ENCODE measurements at places on chromosomes 16 and 17.
A peak's percentile ranks its signal among the peaks of the same experiment; 100 is the strongest.

DNA sequence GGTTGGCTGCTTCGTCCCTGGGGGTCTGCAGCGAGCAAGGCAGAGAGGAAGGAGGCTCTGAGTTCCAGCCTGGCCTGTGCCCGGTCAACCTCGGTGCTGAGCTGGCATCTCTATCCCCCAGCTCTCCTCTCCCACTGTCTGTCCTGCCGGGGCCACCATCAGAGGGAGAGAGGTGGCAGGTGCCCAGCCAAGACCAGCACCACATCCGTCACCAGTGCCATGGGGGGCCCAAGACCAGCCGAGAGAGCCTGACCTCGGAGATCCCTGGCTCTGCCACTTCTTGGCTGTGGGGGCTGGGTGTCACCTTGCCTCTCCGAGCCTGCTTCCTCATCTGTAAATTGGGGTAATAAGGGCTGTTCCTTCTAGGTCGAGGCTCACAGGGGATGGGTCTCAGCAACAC lies 560 bp upstream of the P2RX1 start:
- DNase-seq = no peak

DNA sequence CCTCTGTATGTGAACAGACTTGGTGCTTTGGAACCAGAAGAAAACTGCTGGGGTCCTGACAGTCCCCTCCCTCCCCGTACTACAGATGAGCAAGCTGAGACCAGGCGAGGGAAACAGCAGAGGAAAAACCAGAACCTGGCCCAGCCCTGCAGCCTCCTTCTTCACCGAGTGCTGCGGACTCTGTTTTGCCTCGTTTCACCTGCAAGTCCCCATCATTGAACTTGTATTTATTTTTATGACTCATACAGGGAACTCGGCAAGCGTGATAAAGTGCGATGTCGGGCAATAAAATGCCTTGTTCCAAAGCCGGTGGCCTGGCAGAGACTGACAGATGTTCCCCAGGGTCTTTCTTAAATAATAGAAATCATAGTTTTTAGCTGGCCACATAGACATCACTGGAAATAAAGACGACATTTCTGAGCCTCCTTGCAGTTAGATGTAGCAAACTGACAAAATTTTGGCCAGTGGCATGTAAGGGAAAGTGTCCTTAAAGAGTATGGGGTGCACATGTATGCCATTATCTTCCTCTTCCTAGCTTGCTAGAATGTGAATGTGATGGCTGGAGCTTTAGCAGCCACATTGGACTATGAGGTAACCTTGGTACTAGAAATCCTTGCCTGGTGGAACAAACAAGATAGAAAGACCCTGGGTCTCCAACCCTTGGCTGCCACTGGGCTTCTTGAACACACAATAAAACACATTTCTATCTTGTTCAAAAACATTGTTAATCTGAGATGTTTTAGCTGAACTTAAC lies 128.6 kb downstream of the IRF8 start:
- no peak for DNase-seq

DNA sequence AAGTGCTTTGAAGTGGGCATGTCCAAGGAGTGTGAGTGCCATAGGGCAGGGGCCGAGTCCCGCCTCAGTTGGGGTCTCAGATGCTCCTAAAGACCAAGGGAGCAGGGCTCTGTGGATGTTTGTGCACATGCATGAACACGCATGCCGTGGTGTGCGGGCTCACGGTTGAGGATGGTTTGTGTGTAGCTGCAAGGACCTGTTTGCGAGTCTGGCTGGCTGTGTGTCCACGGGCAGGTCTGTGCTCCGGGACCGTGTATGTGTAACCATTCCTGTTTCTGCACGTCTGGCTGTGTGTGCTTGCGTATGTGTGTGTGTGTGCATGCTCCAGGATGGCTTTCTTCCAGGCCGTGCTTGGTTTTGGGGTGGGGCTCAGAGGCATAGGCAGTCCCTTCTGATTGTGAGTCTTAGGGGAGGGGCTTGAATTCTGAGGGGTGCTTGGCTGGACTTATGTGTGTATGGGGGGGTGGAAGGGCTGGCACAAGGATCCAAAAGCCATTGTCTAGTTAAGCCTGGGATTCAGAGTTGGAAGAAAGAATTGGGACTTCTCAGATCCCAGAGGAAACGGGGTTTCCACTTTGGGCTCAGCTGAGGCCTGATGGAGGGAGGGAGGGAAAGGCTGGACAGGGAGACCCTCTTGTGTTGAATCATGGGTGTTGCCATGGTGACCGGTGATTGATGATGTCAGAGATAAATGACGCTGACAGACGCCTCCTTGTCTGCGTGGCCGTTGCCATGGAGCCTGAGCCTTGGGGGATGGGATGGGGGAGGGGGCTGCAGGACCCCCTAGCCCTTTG lies 14.4 kb downstream of the GJD3 start:
- DNase-seq = peak; percentile 49

DNA sequence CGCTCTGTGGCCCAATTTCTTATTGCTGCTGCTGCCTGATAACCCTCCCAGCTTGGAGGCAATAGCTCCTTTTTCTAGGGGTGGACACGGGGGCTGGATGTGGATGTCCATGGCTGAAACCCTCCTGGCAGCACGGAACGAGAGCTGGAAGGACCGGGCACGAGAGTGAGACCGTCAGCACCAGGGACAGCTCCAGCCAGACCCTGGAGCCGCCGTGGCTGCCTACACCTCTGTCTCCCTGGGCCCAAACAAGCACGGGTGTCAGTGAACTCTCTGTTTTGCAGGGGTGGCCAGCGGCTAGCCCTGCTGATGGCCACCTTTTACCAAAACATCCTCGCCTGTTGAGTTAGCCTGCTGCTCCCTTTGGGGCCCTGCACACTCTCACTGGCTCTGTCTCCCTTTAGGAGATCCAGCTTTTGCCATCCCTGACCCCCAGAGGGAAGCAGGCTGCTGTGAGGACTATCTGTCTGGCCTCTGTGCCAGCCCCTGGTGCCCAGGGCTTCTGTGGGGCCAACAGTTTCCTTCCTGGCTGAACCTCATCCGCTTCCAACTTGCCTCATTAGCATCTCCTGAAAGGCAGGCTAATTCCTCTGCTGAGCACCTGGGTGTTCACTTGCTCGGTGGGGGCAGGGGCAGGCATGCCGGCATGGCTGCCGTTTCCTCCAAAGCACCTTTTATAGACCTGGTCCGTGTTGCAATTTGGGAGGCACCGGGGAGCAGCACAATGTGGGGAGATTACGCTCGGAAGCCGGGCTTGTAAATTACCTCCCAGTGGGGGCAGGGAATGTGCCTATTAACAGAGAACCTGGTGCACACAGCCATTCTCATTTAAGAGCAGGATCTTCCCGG lies 118.1 kb downstream of the ENGASE start:
- no peak for DNase-seq
